Ammon's horn (tissue), 1 donor: ENCODE measurements at places on chromosomes 16 and 17.

DNA sequence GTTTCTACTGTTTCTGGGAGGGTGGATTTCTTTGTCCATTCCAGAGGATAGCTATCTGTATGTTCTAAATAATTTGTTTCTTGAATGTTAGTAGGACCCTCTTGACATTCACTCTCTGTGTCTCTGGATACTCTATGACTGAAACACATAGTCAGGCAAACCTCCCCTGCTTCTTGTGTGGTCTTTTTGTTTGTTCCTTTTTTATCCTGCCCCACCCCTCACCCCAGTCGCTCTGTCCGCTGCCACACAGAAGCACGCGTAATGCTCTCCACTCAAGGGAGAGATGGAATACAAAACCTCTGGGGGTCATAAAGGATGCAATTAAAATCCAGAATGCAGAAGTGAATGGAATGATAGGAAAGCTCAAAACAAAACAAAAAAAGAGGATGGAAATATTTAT is 253.1 kb downstream of the RBFOX1 start:
- DNase-seq, result no peak

DNA sequence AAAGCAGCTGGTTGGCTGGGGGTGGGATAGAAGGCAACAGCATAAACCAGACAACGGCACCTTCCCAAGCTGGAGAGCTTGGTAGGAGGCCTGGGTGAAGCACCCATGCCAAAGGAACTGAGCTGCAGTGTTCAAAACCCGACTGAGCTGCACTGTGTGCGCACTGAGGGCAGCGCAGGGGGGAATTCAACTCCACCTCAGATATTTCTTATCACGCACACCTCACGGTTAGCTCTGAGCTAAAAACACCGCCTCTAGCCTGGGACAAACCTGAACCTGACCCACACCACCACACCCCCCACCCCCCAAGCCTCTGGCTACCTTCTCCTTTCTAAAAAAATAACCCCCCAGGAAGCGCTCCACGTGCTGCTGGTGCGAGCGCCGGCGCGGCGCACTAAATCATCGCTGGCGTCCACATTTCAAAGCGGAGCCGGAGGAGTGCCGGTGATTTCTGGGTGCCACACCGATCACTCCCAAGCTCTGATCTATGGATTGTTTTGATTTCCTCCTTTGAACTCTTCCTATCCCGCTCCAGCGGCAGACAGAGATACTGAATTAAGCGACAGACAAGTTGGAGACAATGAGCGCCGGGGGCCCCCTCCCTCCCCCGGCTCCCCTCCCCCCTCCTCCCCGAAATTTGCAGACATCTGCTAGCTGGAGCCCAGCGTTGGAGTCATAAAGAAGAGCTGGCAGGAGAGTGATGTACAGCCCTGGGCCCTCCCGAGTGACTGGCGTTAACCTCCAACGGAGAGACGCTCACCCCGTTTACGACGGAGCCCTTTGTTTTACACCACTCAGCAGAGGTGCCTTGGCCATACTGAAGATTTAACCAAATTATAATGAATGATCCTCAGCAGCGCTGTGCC is 85.0 kb downstream of the NOG start:
- no peak for DNase-seq

DNA sequence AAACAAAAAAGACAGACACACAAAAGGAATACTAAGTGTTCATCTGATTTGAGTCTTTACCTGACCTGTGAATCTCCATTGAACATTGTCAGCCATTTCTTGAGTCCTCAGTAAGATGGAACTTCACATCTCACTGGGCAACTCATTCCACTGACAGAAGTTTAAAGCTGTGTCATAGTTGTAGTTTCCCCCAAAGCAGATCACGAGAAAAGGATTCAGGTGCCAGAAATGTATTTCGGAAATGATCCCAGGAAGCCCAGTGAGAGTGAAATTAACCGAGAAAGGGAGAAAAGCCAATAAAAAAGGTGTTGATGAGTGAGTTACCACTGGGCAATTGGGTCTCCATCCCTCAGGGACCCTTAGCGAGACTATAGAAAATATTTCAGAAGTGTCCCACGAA is 6.5 kb downstream of the CHD9 start:
- DNase-seq, result no peak

DNA sequence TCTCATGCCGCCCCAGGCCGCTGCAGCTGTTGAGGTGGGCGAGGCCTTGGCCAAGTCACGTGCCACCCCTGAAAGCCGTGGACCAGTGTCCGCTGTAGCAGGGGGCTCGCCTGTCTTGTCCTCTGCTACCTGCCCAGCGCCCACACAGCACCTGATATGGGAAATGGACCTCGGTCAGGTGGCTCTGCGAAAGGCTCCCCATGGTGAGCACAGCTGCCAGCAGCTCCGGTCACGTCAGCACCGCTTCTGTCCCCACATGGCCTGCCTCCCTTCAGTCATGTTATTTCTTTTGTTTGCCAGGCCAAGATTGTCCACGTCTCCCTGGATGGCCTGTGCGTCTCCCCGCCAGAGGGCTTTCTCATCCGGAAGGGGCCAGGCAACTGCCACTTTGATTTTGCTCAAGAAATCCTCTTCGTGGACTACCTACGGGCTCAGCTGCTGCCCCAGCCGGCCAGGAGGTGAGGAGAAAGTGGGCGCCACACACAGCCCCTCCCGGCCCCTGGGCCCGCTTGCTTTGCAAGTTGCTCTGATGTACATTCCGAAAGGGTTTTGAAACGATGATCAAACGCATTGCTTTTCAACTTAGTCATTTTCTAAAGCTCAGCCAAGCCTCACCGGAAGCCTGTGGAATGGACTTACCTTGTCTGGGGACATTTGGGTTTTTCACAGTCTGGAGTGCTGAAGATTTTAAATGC is 219.8 kb downstream of the KATNIP start:
- DNase-seq, result no peak

GRCh38 chr17:18093616-18094408 is 6.1 kb downstream of the DRG2 start:
- DNase-seq, result peak; percentile 37

- no peak for DNase-seq
Measured at GRCh38 chr16:17227278-17227677, 243.5 kb downstream of the XYLT1 start.

GRCh38 chr17:67215991-67216421 is 29.0 kb downstream of the HELZ start:
- DNase-seq, result no peak

- DNase-seq, result no peak
Measured at GRCh38 chr16:56206951-56207350, 15.7 kb downstream of the GNAO1 start.

GRCh38 chr17:44400226-44400847 is 10.9 kb upstream of the ITGA2B start:
- DNase-seq, result peak; percentile 29

DNA sequence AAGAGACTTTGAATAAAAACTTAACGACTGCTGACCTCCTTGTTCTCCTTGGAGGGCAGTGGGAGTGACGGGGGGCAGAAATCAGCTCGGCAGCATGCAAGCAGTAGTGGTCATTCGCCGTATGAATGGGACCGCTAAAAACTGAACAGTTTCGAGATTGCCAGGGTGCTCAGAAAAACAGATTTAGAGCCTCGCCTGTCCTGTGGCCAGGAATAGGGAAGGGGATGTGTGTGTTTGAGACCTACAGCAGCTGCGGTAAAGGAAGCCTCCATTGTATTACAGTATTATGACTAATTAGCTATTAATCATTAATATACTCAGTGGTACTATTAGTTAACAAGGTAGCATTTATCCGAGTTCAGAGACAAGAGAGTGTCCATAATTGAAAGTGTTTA is 670 bp upstream of the ZNF652 start:
- peak; percentile 26 for DNase-seq

DNA sequence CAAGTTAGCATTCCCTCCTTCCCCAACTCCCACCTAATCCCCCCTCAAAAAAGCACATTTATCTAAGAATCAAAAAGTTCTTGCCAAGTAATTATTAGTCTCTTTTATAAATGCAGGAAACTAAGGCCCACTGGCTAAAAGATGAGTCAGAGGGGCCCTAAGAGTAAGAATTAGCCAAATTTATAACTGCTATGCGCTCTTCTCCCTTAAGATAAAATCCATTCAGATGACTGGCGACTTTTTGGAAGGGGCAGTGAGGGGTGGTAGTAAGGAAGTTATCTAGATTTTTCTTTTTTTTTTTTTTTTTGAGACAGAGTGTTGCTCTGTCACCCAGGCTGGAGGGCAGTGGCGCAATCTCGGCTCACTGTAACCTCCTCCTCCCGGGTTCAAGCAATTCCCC is 17.1 kb downstream of the ZNF652 start:
- no peak for DNase-seq

DNA sequence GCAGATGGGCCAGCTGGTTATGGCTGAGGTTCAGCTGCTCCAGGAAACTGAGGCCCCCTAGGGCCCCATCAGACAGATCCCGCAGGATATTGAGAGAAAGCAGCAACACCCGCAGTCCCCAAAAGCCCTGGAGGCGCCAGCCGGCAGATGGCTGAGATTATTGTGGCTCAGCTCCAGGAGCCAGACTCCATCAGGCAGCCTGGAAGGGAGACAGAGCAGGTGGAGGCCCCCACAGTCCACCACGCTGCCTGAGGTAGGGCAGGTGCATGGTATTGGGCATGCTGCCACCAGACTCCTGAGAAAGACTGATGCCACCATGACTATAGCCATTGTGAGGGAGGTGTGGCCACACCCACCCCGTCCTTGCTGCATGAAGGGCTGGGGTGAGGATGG is 9.5 kb upstream of the TMEM101 start:
- no peak for DNase-seq

DNA sequence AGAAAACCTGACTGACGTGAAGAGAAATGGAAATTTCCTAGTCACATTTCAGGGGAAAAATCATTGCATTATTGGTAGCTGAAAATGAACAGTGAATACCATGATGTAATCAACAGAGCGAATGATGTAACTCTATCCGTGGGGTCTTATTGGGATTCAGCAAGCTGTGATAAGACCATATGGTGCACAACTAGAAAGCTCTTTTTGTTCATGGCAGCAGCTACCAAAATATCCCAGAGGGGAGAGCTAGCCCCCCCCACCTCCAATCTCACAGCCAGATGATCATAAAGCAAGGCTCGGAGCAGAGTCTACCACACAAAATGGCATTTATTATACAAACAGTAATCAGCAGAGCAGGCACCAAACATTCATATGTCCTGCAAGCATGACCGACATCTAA is 22.2 kb upstream of the DNAH17 start:
- peak; percentile 21 for DNase-seq

- no peak for DNase-seq
Measured at GRCh38 chr17:64968652-64969501, 49.6 kb upstream of the LRRC37A3 start.

GRCh38 chr17:42387661-42388380 is 421 bp downstream of the STAT3 start:
- no peak for DNase-seq

DNA sequence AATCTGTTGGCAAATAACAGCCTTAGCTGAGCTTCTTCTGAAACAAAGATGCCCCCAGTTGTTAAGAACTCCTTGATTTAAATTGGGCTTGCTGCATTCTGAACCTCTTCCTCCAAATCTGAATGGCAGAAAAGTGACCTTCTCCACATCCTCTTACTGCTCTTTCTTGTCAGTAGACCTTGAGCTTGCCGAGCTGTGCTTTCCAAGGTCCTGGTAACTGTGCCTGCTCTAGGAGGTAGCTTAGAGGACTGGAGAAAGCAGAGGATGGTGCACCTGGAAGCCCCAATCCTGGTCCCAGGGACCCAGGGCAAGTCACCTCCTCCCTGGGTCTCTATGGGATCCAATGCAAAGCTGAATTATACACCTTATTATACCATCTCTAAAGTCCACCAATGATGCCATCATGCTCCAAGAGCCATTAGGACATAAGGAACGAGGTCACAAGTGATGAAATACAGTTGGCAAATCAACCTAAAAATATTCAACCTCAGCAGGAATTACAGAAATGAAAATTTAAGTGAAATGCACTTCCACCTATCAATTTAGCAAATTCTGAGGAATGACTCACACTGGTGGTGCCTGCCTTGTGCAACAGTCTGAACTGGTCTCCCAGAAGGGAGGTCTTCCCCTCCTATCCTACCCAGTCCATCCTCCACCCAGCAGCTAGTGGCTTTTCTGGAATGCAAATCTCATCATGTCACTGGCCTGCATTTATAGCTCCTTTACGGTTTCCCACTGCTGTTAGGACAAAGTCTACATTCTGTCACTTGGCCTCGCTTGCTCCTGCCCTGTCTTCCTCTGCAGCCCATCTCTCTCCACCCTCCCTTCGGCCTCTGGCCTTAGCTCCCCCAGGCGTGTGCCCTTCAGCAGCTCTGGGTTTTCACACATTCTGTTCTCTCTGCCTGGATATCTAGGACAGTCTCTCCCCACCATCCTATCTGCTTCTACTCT is 36.6 kb downstream of the TOM1L2 start:
- DNase-seq, result no peak

- DNase-seq, result no peak
Measured at GRCh38 chr17:46822388-46822921, 4.0 kb upstream of the WNT3 start.

DNA sequence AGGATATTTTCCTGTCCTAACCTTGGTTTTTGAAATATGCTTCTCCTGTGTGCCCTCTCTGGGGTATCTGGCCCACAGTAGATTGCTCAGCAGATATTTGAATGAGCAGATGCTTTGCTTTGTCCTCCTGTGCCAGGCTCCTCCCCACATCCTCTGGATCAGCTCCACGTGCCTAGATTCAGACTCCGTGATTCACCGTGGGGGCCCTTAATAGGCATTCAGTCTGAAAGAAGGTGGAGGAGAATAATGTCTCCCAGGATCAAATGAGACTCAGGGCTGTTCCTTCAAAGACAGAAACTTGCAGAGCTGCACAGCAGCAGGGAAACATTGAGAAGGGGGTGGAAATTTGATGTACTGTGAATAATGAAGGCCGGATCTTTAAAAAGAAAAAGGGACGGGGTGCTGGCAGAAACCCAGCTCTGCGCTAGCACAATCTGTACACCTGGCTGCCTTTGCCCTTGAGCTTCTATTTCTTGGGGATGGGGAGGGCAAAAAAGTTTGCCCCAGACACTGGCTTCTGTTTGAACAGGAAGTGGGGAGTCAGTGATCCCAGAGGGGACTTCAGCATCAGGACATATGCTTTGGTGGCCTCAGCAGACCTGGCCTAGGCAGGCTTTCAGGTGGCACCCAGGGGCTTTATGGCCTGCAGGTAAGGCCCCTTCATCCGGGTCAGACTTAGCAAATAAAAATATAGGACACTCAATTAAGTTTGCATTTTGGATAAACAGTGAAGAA is 15.9 kb upstream of the SLC12A3 start:
- DNase-seq, result no peak

DNA sequence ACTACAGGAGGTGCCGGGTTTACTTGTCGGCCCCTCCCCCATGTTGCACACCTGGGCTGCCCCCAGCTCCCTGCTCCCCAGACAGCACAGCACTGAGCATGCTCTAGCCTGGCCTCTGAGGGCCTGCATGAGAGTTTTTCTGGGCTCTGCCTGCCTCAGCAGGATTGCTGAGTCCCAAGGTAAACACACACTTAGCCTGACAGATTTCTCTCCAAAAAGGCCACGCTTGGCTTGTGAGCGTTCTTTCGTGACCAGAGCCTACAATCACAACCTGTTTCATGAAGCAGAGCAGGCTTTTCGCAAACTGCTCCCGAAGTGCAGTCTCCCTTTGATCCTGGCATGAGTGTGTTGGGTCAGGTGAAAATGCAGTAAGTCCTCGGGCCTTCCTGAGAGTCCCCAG is 9.8 kb upstream of the CD300E start:
- DNase-seq, result no peak

- no peak for DNase-seq
Measured at GRCh38 chr17:18851201-18851600, 6.7 kb upstream of the PRPSAP2 start.
